ENCODE measurements at places on chromosomes 6 and 20.
A peak's percentile ranks its signal among the peaks of the same experiment; 100 is the strongest.

- no peak for DNase-seq
Observed at GRCh38 chr6:6221787-6222535, 98.5 kb downstream of the F13A1 start.

DNA sequence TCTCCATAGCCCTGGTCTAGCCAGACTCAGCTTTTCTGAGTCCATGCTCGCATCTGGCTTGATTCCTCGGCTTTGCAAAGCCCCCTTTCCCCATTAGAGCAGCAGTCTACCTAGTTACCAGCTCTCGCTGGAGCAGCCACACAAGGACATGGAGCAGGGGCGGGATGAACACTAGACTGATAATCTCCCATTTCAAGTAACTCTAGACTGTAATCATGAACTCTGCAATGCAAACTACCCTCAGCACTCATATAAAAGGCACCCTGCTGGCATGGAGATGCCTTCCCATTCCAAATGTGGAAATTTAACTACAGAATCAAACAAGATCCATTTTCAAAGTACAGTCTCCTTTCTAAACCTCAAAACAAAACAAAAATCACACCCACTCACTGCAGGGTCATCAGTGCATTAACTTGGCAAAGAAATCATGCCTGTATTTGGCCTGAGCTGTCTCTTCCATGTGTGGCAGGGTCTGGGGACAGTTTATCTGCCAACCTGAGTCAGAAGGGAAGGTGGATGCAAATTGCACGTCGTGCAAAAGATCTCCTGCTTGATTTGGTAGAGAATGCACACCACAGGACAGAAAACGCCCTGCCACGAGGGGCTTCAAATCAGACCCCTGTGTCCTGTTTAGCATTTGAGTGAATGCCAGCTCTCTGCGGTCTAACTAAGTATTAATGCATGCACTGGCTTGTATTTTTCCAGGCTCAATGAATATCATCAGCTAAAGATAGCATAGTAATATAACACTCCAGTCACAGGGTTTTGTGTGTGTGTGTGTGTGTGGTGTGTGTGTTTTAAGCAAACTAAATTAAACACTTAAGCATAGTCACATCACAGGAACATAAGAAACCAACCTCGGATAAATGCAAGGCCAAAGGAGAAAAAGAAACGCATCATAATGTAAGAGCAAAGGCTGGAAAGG, 85.3 kb downstream of the MYLK4 start:
- no peak for DNase-seq

GRCh38 chr6:24757611-24758010, 17.1 kb upstream of the GMNN start:
- DNase-seq, result no peak

DNA sequence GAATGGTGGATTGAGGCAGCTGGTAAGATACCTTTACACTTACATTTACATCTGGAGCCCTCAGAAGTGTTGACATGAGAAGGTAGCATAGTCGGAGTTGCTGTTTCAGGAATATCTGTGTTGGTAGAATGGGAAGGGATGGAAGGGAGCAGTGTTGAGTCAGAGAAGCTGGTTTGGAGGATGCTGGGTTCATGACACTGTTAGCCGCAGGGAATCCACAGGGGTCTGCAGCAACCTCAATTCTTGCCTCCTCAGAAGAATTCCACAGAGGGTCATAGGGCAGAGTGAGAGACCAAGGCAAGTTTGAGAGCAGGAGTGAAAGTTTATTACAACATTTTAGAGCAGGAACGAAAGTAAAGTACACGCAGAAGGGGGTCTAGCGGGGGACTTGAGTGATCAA, 536.8 kb downstream of the QKI start:
- no peak for DNase-seq

GRCh38 chr6:162092816-162093502, 634.6 kb downstream of the PRKN start:
- no peak for DNase-seq

DNA sequence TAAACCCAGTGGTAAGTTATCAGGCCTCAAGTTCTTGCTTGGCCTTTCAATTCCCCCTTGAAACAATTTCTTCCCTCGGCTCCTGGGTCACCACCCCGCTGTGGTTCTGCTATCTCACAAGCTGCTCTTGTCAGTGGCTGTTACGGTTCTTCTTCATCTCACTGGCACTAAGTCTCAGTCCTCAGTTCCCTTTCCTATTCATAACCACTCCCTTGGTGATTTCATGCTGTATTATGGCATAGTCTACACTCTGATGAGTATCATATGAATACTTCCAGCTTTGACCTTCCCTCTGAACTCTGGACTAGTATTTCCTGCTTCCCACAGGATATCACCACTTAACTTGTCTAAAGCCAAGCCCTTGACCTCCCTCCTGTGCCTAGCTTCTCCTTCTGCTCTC, 7.9 kb downstream of the TAAR1 start:
- no peak for DNase-seq

GRCh38 chr6:25064006-25064405, 128.2 kb upstream of the RIPOR2 start:
- DNase-seq, result no peak

DNA sequence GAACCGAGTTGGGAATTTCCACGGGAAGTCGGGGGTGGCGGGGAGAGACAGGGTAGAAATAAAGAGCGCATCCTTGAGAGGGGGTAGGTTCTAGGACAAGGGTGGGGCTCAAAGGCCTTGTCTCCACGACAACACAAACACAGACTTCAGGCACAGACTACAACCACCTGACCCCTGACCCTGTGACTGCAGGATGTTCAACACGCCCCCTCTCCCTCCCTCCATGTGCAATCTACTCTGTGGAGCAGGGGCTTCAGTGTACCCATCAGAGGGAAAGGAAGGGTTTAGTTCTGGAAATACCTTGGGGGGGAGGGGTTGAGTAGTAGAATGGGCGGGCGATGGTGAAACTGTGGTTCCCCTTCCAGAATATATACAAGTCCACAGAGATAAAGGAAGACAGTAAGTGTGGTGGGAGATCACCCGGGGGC, 651 bp upstream of the TAPBP start:
- DNase-seq, result peak; percentile 67

GRCh38 chr20:51955756-51956155, 153.4 kb upstream of the SALL4 start:
- DNase-seq, result no peak

DNA sequence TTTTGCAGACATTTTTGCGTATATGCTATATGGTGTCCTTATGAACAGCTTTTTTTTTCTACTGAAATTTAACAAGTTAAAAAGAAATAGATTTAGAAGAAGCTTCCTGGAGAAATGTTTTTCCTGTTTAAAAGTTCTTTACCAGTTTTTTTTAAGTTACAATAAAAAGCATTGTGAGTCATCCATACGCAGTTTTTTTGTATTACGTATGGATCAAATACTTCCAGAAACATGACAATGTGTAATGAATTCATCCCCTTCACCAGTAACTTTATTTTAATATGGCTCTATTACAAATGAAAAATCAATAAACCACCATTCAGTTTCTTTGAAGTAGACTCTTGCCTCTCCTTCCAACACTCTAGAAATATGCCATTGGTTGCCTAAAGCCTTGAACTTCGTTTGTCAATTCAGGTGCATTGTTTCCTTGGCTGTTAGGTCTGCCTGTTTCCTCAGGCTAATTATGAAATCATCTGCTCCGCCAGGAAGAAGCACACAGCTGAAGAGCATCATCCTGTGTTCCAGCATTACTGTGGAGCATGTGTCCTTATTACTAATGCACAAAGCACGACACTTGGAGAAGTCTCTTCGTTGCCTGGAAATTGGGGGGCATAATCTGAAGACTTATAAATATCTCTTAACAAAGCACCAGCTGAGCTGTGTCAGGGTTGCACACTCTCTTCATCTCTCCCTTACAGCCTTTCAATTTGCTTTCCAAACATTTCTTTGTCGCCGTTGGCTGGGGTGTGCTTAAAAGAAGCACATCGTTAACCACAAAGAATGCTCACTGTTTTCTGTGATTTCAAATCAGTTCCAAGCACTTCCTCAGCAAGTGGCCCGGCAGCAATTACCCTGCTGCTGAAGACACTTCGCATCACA, 9.6 kb downstream of the MOXD1 start:
- no peak for DNase-seq

- DNase-seq, result no peak
Observed at GRCh38 chr6:84645563-84646266, 118.7 kb downstream of the TBX18 start.

- no peak for DNase-seq
Observed at GRCh38 chr6:107550241-107550840, 60.4 kb downstream of the SOBP start.

DNA sequence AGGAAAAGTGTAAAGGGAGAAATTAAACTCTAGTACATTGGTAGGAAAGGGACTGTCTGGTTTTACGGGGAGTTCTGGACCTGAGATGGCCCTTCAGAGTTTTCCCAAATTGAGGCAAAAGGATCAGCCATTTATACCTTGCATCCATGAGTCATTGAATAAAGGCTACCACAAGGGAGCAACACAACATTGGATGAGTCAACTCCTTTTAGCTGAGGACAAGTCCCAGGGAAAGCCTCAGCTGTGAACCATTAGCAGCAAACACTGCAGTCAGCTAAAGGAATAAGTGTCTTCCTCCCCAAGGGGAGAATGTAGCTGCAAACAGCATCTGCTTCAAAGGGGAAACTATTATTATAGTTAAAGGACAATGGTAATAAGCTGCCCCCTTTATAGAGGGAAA, 468.7 kb upstream of the ID4 start:
- DNase-seq, result no peak

GRCh38 chr20:37243937-37244571, 17.6 kb downstream of the GHRH start:
- DNase-seq, result no peak

DNA sequence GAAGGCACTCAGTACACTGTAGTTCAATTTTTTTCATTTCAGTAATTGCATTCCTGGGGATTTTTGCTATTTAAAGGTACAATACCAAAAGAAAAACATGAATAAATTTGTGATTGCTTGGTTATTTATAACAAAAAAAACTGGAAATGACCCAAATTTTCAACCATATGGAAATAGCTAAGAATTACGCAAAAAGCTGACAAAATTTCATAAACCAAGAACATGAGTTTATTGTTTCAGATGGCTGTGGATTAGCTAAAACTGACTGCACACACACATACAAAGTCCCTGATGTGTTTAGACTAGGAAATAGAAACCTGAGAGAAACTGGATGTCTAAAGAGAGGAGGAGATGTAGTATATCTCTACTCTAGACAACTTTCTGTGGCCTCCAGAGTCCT, 718.4 kb upstream of the CHD6 start:
- no peak for DNase-seq

DNA sequence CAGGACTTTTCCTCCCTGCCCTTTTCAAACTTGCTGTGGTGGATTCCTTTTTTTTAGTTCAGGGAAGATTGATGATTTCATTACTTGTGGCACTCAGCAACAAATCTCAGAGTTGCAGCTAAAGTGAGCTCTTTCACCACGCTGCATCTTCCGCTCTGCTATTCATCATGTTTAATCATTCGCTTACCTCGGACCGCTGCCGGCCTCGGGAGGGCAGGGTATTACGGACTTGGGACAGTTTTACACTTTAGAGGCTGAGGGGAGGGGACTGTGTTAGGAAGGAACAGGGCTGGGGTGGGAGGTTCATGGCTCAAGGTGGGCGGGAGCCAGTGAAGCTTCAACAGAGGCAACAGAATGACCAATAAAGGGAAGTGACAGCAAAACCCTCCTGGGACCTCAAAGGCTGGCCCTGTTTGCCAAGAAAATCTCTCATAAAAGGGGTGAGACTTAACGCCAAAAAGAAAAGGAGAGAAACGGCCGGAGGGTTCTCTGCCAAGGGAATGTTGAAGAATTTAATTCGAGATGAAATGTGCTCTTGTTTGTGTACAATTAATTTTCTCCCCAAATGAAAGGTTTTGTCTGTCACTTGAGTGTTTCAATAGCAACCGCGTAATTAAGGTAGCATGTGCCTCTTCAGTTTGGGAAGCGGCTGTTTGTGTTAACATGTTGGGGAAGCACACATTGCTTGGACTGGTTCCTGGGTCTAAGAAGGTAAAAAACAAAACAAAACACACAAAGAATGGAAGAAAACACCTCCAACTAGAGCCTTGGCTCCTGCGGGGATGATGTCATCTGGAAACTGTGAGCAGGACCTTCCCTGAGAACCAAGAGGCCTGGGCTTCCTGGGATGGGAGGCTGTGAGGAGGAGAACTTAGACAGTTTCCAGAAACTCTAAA, 72.5 kb upstream of the SULF2 start:
- DNase-seq, result no peak

GRCh38 chr6:95448208-95448607, 129.1 kb upstream of the MANEA start:
- DNase-seq, result no peak

- DNase-seq, result no peak
Observed at GRCh38 chr6:6219716-6220115, 100.7 kb downstream of the F13A1 start.

DNA sequence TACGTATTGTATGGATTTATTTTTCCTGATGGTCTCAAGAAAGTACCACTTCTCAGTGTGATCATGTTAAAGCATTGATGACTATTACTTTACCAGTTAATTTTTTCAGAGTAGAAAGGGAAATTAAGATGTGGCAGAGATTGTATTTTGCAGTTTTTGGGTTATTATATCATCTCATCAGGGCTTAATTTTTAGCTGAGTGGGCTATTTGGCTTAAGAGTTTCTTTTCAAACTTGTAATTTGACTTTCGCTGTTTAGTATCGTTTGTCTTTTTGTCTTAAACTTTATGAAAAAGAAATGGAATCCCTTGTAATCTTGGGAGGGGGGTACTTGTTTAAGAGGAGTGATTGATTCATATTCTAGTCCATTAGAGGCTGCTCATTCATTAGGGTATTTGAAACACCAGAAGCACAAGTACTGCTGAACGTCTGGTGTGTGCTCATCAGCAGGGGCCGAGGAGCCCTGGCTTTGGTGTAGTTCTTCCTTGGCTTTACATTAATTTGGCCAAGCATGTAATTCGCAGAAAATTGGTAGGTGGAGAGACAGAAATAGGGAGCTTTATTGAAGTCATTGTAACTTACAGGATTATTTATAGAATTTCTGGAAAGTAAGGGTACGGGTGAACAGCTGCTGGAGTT, 112.4 kb downstream of the TIAM2 start:
- no peak for DNase-seq

DNA sequence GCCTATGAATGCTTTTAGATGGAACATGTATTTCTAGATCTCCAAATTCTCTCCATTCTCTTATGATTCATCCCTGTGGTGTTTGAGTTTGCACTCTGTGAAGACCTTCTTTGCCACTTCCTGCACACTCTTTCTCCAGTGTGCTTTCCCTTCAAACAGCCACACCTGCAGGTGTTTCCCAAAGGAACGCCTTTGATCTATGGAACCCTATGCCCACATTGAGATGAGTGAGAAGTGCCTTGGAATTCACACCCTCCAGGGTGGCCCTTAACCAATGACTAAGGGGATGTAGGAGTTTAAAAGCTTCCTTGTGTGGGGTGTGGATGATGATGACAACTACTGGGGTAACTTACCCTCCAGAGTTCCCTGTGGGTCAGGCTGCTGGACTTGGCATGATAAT, 570.1 kb downstream of the DHX35 start:
- DNase-seq, result no peak

DNA sequence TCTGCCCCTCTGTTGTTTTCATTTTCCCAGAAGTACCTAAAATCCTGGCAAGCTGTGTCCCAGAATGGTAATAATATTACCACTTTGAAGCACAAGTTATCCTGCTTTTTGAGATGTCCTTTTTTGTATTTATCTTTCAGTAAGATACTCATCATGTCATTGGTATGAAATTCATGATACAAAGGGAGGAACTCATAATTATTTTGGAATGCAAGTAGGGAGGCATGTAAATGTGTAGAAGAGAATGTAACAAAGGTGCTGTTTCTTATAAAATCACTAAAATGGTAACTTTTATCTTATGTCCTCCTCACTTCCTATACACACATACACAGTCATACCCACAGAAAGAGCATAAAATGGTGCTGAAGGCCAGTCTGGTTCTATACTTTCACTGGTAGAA, 109.9 kb downstream of the CD2AP start:
- no peak for DNase-seq

GRCh38 chr20:5474646-5475550, 158.1 kb upstream of the PROKR2 start:
- DNase-seq, result no peak

Data from activated T-cell treated with anti-CD3 and anti-CD28 coated beads, Interleukin-2, amount 50 U/mL, for 4 hours (primary cell).